ENCODE measurements at places on chromosomes 1 and 21.
A peak's percentile ranks its signal among the peaks of the same experiment; 100 is the strongest.

- DNase-seq, result no peak
These were observed 20.2 kb downstream of the IPP start for GRCh38 chr1:45730075-45730779.

DNA sequence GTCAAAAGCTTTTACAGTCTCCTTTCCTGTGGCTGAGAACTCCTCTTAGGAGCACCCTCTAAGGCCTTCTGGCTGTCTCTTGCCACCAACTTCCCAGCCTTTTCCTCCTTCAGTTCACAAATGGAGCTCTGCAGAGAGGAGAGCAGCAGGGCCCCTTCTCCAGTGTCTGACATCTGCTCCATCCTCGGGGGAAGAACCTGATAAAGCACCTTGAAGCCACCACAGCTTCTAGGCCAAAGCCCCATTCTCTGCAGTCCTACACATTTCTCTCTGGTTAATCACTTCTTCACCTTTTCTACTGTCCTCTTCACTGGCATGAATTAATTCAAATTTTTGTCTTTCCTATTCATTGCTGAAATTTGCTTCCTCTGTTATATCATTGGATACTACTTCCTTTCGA is 378.1 kb upstream of the POU3F1 start:
- no peak for DNase-seq

GRCh38 chr1:21576031-21576797 is 67.0 kb downstream of the ALPL start:
- no peak for DNase-seq

GRCh38 chr1:31715087-31715872 is 11.5 kb upstream of the COL16A1 start:
- DNase-seq, result peak; percentile 83

- no peak for DNase-seq
These were observed 8.2 kb downstream of the SYTL1 start for GRCh38 chr1:27349784-27350662.

- DNase-seq, result no peak
These were observed 14.0 kb downstream of the NES start for GRCh38 chr1:156663178-156663577.

DNA sequence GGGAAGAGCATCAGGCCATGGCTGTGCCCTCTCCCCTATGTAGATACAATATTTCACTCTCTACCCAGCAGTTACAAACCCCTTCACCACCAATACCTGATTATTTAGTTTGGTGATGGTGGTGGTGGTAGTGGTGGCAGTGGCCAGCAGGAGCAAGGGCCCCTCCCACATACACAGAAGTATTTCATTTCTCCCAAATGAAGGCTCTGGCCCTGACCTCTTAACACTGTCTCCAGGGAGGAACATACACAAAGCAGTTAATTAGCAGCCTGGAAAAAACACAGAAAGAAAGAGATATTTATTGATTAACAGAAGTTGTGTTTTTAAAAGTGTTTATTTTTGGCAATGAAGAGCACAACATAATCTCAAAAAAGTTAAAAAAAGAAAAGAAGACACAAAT is 212.7 kb upstream of the SAMSN1 start:
- DNase-seq, result no peak

DNA sequence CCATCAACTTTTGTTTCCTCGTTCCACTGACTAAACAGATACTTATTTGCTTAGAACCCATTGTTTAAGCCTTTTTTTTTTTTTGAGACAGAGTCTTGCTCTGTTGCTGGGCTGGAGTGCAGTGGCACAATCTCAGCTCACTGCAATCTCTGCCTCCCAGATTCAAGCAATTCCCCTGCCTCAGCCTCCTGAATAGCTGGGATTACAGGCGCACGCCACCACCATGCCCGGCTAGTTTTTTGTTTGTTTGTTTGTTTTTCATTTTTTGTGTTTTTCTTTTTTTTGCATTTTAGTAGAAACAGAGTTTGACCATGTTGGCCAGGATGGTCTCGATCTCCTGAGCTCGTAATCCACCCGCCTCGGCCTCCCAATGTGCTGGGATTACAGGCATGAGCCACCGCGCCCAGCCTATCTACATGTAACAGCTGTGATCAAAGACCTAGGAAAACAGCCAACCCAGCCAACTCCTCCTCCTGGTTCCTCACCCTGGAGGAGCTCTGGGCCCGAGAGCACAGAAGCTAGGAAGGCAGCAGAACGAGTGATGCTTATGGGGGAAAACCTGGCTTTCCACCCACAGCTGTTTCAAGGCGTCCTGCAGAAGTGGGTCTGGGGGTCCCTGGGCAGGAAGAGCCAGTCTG is 32.9 kb downstream of the KCNN3 start:
- DNase-seq, result no peak

DNA sequence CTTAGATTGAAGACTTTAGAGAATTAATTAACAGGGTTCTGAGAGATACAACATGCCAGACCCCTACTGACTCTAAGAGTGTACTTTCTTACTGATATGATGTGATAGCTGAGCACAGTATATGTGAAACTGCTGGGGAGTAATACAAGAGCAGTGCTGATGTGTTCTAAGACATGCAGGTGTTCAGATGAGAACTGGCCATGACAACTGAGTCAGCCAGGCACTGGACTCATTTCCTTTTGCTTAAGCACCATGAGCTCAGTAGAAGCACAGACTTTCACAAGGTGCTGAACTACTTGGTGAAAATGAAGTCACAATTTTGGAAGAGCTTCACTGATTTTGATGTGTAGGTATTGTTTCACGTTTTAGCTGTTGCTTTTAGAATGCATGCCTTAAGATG is 15.9 kb upstream of the POGZ start:
- no peak for DNase-seq

DNA sequence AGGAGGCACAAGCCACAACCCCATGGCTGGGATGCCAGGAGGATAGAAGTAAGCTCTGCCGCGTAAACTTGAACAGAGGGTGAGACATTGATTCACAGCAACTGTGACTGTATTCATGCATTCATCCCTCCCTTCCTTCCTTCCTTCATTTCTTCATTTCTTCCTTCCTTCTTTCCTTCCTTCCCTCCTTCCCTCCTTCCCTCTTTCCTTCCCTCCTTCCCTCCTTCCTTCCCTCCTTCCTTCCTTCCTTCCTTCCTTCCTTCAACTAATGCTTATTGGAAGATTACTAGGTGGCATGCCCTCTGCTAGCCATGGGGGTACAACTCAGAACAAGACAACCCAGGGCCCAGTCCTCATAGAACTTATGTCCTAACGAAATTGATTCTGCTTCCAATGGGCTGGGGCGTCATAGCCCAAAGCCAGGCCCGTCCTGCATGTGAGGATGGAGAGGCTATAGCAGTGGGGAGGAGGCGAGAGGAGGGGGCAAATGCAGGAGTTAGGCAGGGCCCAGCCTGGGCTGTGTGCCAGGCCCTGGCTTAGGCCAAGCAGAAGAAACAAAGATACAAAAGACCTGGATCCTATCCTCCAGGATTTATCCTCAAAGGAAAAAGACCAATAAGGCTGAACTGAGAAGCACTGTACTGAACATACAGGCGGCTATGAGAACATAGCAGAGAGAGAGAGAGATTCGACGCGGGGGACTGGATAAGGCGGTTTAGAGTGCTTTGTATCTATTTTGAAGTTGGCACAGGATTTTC is 24.4 kb upstream of the PAXBP1 start:
- DNase-seq, result no peak

GRCh38 chr1:90936061-90936460 is 85.8 kb downstream of the ZNF644 start:
- no peak for DNase-seq

DNA sequence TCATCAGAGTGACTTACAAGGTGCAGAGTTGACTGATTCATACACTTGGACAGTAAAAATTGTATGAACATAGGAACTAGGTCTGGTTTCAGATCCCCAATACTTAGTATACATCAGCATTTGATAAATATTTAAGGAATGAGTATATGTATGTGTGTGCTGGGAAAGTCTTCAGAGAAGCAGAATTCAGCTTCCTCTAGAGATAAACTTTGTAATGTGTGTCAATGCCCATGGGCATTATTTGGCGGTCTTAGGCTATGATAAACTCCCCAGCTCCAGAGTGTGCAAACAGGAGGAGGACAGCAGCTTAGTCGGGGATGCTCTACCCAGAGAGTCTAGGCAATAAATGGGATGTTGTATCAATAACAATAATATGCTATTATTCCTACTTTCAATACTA is 2.9 kb upstream of the CAMK1G start:
- DNase-seq, result no peak

GRCh38 chr1:235270625-235271024 is 57.4 kb downstream of the ARID4B start:
- no peak for DNase-seq

GRCh38 chr1:11059155-11059967 is 457 bp downstream of the SRM start:
- no peak for DNase-seq

All from caudate nucleus (tissue), 63 donors.